Endothelial cell (in vitro differentiated cells): ENCODE measurements at places on chromosomes 2 and 18.

GRCh38 chr2:8260213-8260612 lies 421.6 kb upstream of the ID2 start:
- H3K27me3 ChIP-seq = no peaks in the 10 kb centered on the region
- peaks cover 48% of the 10 kb centered on the region for H3K4me1 ChIP-seq
- H3K4me3 ChIP-seq = no peak overlapping the region
- no peaks in the 10 kb centered on the region for H3K36me3 ChIP-seq

DNA sequence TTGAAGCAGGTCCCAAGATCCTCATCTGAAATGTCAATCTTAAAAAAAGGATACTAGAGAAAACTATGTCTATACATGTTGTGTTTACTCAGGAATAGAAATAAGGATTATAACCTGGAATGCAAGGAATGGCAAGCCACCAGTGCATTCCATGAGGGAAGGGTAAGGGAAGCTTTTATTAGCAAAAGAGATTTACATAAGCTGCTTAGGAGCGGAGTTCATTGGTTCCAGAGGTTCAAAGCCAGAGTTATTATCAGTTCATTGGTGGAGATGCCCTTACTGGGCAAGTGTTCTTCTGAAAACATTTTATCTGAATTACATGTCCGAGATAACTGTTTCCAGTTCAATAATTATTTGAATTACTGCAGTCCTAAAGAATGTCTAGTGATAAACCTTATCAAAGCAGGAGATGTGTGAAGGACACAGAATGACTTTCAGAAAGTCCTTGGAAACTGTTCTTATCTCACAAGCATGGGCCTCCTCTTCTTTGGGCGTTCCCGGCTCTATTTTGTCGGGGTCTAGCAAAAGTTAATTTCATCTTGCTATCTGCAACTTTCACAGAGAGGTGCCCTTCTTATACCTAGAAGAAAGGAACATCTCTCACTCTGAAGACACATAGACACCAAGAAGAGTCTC lies 23.5 kb downstream of the COMMD1 start:
- DNase-seq = no peak
- H3K4me1 ChIP-seq = peaks cover 4% of the 10 kb centered on the region
- no peak overlapping the region for H3K4me3 ChIP-seq
- no peak overlapping the region for H3K27ac ChIP-seq
- H3K36me3 ChIP-seq = peaks cover 5% of the 10 kb centered on the region

- DNase-seq = no peak
- no peak overlapping the region for H3K27ac ChIP-seq
- H3K4me1 ChIP-seq = no peaks in the 10 kb centered on the region
These were observed 368.4 kb upstream of the HS6ST1 start for GRCh38 chr2:128686881-128687555.

DNA sequence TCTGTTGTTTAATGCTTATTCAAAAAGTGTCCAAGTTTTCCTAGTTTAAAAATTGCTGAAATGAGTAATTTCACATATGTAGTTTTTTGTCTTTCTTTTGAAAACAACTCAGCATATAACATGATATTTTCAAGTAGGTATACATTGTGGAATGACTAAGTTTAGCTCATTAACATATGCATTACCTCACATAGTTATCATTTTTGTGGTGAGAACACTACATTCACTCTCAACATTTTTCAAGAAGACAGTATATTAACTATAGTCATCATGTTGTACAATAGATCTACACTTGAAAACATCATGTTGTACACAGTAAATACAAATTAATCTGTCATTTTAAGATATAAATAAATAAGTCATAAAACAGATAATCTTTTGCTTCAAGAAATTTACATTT lies 340.0 kb downstream of the CCDC85A start:
- no peaks in the 10 kb centered on the region for H3K36me3 ChIP-seq
- H3K4me1 ChIP-seq = no peaks in the 10 kb centered on the region
- DNase-seq = no peak

GRCh38 chr18:49500201-49500921 lies 13.3 kb upstream of the C18orf32 start:
- DNase-seq = no peak
- H3K4me1 ChIP-seq = peaks cover 2% of the 10 kb centered on the region
- no peaks in the 10 kb centered on the region for H3K36me3 ChIP-seq
- H3K27ac ChIP-seq = peak overlapping the region; percentile 42

DNA sequence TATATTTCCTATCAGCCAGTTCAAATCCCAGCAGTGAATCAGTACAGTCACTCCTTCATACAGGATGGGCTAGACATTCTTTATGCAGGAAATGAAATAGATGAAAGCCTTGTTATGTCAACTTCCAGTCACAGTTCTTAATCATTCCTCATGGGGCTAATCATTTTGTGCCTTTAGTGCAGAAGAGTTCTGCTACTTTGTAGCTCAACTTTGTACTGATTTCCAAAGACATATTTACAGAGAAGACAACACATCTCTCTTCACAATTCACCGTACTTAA lies 593.9 kb upstream of the NETO1 start:
- H3K4me3 ChIP-seq = no peak overlapping the region
- no peaks in the 10 kb centered on the region for H3K36me3 ChIP-seq
- H3K27ac ChIP-seq = no peak overlapping the region
- DNase-seq = no peak
- no peaks in the 10 kb centered on the region for H3K4me1 ChIP-seq

DNA sequence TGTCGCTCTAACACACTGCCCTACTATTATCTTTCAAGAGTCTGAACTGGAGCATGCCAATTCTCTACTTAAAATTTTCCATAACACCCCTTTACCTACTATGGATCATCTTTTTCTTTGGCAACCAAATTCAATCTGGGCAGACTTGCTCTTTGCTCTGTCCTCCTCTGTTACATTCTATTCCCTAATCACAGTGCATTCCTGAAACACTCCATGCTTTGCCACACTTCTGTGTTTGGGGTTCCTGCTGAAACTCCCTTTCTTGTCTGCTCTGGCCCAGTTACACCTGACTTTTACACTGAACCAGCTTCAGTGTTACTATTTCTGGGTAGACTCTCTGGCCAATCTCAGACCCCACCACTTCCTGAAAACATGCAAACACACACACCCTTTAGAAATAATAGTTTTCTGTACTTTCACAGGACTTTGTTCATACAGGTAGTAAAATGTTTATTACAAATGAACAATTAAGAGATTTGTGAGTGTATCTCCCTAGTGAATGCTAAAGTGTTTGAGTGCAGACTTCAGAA lies 119.9 kb upstream of the DCC start:
- no peaks in the 10 kb centered on the region for H3K36me3 ChIP-seq
- DNase-seq = no peak
- H3K27ac ChIP-seq = no peak overlapping the region
- no peak overlapping the region for H3K4me3 ChIP-seq

- no peak overlapping the region for H3K4me3 ChIP-seq
- H3K4me1 ChIP-seq = no peaks in the 10 kb centered on the region
- H3K36me3 ChIP-seq = no peaks in the 10 kb centered on the region
- DNase-seq = no peak
These were observed 82.0 kb upstream of the TTC39C start for GRCh38 chr18:23932385-23933067.

DNA sequence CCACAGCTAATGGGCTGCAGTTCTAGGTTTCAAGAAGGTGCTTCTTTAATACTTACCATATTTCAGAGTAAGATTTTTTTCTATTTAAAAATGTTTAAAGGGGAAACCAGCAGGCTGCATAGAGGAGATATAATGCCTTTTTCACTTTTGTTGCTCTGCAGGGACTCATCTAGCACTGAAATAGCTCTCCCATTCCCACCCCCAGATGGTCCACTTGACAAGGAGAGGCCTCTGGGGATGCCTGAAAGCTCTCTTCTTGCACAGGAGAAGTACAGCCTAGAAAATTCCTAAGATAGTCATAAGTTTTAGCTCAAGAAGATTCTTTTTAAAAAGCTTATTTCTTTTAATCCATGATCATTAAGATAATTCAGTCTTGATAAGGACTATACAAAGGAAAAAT lies 126.4 kb downstream of the CDH2 start:
- H3K4me3 ChIP-seq = no peak overlapping the region
- DNase-seq = no peak
- H3K27ac ChIP-seq = no peak overlapping the region
- peaks cover 3% of the 10 kb centered on the region for H3K27me3 ChIP-seq
- H3K4me1 ChIP-seq = peaks cover 3% of the 10 kb centered on the region

DNA sequence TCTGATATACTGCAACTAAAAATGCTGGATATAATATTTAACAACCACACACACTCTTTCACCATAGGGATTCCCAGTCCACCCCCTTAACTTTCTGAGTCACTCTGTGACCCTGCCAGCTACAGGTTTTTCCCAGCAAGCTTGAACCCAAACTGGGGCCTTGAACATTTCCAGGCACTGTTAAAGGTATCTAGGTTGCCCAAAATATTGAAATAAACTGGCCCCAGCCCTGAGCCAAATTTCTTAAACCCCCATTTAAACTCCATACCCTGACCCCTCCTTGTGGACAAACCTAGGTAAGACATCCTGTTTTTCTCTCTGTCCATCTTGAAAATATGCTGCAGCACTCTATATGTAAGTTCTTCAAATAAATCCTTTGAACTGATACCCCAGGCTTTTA lies 19.7 kb upstream of the DCTN1 start:
- no peak for DNase-seq
- no peaks in the 10 kb centered on the region for H3K36me3 ChIP-seq
- H3K4me1 ChIP-seq = peaks cover 4% of the 10 kb centered on the region
- peaks cover 4% of the 10 kb centered on the region for H3K27me3 ChIP-seq
- H3K4me3 ChIP-seq = no peak overlapping the region
